Astrocyte of the spinal cord (primary cell): ENCODE measurements at places on chromosomes 1 and 21.
A peak's percentile ranks its signal among the peaks of the same experiment; 100 is the strongest.

DNA sequence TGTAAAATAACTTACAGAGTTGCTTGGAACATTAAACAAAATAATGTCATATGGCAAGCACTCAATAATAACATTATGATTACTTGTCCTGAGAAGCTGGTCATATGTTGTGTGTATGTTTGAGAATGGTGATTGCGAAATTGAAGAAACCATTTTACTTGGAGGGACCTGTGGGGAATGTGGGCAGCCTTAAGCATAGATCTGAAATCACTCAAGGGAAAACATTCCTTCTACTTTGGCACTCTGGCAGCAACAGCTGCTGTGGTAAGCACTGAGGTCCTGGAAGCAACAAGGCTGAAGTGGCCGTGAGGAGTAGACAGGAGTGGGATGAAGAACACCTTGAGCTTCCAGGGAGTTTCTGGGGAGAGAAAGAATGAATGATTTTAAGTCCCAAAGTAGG is 165.4 kb upstream of the ADAMTS5 start:
- peak; percentile 22 for DNase-seq

DNA sequence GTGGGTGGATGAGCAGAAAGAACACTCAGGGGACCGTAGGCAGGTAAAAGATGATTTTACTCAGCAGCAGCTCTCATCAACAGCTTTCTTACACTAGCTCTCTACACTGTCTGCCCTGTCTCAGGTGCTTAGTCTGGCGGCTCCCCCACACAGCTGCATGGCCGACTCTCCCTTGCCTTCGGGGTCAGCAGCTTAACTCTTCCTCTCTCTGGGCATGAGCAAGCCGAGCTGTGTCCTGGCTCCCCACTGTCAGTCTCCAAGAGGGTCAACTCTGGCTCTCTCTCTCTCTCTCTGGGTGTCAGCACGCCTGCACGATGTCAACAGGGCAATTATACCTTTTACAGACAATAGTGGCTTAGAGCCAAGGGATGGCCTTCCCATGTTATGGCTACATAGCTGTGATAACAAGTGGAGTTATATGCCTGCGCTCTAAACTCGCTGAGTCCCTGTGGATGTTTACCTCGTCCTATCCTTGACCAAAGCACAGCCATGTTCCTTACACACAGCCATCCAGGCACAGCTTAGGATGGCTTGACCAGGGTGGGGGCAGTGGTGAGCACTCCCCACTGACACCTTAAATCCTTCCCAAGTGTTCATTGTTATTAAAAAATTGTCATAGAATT is 3.1 kb upstream of the BCL10 start:
- no peak for DNase-seq

GRCh38 chr1:10641976-10642375 is 154.5 kb downstream of the CASZ1 start:
- no peak for DNase-seq

DNA sequence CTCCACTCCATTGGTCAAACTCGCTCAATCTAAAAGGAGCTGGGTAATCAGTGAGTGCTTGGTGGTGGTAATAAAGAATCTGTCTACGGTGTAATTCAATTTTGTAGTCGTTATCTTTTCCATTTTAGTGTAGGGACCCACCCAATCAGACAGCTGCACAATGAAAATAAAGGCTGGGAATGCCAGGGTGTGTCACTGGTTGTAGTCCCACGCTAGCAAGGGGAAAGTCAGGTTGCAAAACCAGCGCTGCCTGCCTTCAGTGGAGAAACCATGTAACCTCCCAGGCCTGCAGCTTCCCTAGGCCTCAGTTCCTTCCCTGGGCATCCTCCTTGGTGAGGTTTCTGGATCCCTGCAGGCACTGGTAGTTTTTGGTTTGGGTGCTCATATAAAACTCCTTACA is 49.4 kb upstream of the PPP2R5A start:
- no peak for DNase-seq

GRCh38 chr1:6866825-6867224 is 81.6 kb downstream of the CAMTA1 start:
- DNase-seq, result no peak

DNA sequence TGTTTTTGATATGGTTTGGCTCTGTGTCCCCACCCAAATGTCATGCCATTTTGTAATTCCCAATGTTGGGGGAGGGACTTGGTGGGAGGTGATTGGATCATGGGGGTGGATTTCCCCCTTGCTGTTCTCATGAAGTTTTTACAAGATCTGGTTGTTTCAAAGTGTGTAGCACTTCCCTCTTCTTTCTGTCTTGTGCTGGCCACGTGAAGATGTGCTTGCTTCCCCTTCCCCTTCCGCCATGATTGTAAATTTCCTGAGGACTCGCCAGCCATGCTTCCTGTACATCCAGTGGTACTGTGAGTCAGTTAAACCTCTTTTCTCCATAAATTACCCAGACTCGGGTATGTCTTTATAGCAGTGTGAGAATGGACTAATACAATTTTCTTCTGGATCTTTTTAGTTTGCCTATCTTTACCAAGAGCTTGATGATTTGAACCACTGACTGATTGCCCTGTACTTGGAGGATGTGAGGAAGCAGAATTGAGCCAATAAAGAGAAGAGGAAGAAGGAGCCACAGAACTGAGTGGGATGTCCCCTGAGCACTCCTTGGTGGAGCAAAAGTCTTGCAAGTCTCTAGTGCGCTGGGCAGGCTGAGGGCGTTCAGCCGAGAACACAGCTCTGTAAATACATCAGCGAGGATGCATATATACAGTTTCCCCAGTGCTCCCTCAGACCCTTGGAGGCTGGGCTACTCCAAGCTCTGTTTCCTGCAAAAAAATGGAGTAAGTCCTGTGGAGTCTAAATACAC is 102.6 kb downstream of the CYYR1 start:
- DNase-seq, result no peak

DNA sequence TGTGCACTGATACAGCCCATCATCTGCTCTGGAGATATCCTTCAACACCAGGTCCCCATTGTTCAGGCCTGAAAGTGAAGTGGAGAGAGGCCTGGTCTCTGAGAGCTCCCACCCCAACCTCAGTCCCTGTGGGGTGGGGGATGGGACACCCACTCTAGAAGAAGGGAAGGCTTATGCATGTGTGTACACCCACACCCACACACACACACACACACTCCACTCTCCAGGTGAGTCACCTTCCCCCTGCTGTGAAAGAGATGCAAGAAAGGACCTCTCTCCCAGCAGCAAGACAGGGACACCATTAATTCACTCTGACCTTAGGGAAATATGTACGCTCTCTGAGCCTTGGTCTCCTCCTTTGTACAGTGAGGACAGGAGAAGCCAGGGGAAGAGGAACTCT is 5.9 kb downstream of the VSIG8 start:
- peak; percentile 45 for DNase-seq

DNA sequence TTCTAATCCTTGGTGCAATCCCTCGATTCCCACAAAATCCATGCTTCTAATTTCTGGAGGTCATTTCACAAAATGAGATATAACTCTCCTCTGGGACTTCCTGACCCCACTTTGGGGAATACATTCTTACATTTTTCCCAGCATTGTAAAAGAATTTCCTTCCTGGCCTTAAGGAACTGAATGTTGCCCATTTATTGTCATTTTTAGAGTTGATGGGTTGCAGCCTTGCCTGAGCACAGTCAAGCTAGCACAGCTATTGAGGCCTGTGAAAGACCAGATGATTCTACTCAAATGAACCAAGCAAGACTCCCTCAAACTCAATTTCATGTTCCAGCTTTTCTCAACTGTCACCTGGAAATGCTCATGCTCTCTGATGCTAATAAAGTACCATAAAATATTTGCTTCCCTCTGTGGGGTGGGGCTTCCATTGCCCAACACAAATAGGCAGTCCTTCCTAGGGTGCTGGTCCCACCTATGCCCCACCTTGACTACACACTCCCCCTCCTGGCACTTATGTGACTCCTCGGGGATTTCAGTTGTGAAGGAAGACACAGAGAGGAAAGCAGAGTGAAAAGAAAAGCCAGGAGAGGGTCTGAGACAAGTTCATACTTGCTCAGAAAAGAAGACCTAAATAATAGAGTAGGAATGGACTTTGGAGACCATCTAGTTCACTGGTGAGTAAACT is 24.0 kb upstream of the CDC7 start:
- DNase-seq, result no peak

DNA sequence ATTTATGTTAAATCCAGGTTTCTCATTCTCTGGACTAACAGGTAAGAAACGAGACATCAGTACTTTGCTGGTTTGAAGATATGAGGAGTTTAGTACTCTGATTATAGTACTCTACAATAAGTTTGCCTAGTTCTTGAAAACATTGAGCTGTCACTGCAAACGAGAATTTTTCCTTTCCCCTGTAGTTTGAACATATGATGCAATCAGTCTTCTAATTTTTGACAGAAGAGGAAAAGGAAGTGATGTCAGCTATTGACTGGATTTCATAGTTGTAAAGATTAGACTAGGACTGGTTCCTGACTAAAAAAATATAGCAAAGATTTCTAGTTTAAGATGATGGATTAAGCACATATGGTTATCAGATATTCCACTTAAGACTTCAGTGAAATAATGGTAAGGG is 461.9 kb downstream of the LRRIQ3 start:
- no peak for DNase-seq

DNA sequence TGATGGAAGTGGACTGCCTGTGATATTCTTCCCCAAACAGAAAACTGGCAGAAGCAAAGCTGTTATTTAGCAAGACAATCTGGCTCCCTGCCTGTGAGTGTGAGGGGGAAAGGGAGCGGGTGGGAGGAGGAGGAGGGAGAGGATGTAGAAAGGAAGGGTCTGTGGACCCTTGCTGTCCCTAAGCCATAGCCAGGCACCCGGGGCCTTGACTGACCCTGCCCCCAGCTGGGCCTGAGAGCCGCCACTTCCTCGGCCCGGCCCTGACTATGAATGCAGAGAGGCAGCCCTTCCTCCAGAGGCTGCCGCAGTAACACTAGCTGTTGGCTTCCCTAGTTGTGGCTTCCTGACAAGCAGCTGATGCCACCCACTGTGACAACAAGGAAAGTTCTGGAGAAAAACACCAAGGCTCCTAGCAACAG is 13.9 kb downstream of the PLA2G2F start:
- peak; percentile 42 for DNase-seq

DNA sequence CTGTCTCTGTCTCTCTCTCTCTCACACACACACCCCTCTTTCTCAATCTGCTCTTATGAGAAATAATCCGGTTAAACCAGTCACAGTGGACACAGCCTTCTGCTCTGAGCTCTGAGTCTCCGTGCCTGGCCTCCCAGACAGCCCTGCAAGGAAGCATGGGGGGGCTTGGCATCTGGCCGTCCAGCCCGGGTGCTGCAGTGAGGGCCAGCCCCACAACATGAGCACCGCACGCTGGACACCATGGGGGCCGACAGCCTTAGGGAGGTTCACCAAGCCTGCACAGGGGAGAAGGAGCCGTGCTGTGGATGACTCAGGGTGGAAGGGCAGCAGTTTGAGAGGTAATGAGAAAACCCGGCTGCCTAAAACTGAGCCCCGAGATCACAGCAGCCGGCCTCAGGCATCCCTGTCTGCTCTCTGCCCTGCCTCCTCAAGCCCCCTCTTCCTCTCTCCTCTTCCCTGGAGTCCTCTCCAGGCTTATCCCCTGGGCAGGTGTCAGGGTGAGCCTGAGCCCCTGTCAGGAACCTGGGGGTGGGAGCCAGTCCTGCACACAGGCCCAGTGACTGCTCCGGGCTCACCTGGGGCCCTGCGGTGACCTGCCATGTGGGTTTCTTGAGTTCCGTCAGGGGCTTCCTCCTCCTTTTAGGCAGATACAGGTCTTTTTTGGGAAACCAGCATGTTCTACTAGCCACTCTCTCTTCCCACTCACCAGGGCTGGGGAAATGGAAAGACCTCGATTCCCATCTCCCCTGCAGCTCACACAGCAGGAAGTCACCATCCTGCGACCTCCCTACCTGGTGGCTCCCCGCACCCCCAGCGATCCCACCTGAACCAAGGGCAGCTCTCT is 92.8 kb downstream of the ITPKB start:
- peak; percentile 26 for DNase-seq

DNA sequence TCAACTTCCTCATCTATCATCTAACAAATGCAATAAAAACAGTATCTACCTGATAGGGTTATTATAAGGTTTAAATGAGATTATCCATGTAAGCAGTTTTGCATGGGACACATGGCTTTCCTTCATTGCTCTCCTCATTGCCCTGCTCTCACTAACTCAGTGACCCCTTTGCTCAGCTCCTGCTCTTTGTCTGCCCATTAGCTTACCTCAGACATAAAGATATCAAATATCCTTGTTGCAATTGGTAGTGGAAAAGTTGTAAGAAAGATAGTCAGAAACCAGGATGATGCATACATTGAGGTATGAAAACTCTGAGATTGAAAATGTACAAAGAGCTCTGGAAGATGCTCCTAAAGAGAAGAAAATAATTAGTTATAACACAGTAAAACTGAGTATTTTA is 89.8 kb downstream of the EVI5 start:
- no peak for DNase-seq

GRCh38 chr1:114688526-114688925 is 6.8 kb downstream of the AMPD1 start:
- no peak for DNase-seq

- no peak for DNase-seq
Observed at GRCh38 chr1:3740042-3740441, 12.2 kb upstream of the CCDC27 start.

GRCh38 chr1:54135436-54136120 is 17.2 kb downstream of the CDCP2 start:
- peak; percentile 56 for DNase-seq

DNA sequence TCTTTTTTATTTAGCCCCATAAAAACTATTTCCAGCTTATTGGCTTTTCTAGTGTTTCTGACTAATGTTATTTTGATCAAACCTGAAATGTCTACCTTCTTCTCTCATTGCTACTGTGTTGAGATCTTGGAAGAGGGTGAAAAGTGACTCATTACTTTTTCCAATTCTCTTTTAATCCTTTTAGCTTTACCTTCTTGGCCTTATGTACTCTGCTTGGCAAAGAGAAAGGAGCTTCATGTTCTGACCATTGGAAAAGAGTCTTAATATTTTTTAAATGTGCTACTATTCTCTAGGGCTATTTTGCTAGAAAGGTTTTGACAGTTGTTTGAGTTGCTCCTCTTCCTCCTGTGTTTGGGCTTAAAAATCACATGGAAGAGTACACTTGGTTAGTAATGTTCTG is 97.8 kb upstream of the CHODL start:
- DNase-seq, result no peak

DNA sequence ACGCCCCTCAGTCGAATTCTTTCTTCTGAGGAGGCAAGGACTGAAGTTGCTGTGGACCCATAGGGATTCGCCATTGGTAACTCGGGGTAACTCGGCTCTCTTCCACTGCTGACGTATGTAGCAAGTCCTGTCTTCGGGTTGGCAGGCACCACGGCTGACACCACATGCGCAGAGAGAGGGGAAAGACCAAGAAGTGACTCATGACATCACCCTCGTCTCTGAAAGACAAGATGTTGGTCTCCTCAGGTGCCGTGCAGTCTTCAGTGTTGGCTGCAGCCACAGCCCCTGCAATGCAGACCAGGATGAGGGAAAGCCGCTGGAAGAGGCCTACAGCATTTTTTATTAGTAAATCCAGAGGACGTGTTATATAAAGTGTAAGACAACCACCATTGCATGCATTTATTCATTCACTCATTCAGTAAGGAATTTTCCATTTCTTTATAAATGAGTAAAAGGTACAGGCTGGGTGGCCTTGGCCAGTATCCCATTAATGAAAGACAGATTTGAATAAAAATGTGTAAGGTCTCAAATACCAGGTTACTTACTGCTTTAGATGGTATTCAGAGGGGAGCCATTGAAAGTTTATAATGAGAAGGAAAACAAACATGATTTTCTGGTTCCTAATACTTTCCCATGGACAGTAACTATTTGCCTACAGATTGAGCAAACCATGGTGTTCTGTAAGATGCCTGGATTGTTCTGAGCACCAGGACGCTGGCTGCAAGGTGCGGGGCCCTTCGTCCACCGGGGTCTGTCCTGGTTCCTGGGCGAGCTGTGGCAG is 50.7 kb upstream of the IRF2BP2 start:
- DNase-seq, result no peak
